ENCODE measurements at places on chromosomes 5 and 9.

DNA sequence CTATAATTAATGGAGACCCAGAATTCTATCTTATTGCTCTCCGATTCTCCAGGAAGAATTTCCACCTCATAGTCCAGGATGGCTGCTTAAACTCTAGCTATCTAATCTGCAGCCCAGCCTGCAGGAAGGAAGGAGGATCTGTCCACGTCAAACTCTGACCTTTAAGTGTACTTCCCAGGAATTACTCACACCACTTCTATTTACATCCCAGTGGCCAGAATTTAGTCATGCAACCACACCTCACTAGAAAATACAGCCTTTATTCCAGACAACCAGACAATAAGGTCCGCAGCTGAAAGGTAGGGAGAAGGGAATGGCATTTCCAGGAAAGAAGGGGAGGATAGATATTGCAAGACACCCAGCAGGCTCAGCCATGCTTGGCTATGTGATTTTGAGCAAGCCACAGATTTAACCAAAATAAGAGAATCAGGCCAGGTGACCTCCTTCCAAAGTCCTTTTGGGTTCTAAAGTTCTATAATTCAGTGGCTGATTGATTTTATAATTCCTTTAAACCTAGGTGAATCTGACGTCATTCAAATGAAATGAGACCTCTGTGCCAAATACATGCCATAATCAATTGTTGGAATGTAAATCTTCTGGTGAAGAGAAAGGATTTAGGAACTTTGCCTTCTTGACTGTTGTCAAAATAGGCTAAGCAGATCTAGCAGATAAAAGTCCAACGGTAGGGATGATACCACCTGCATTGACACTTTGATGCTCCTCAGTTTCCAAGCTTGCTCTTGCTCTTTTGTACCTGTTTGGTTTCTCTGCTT, 3.7 kb upstream of the DENND1A start:
- DNase-seq: no peak

DNA sequence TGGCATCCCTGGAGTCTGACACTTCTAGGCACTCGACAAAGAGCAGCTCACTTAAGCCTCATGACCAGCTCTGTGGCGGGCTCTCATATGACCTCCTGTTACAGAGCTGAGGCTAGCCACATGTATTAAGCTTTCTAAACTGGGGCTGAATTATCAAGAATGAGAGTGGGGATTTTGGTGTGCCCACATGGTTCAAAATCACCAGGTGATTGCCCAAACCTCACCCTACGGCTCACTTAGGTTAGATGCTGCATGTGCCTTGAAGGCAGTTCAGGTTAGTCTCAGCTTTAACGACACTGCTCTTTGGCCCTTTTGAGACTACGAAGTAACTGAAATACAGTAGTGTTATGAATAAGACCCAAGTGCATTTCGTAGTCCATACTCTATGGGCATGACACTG, 39.4 kb upstream of the SMIM32 start:
- no peak for DNase-seq

DNA sequence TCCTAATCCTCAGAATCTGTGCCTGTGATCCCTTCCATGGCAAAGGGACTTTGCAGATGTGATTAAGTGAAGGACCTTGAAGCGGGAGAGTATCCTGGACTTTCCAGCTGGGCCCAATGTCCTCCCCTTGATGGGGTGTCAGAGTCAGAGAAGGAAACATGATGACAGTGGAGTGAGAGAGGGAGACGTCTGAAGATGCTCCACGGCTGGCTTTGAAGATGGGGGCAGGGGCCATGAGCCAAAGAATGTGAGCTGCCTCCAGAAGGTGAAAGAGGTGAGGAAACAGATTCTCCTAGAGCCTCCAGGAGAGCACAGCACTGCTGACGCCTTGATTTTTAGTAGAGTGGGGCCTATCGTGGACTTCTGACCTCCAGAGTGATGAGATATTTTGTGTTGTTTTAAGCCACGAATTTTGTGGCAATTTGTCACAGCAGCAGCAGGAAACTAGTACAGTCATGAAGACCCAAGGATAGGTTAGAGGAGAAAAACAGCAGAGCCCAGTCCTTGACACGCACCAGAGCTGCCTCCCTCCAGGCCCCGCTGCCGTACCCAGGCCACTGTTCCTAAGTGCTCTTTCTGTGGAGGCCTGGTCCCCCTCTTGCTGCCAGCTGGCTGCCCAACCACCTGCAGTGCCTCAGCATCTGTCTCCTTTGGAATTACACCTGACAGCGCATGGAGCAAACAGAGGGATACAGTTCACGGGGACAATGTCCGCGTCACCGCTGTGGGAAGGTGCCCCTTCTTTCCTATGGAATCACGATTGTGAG, 78.1 kb downstream of the MACROH2A1 start:
- DNase-seq: no peak

DNA sequence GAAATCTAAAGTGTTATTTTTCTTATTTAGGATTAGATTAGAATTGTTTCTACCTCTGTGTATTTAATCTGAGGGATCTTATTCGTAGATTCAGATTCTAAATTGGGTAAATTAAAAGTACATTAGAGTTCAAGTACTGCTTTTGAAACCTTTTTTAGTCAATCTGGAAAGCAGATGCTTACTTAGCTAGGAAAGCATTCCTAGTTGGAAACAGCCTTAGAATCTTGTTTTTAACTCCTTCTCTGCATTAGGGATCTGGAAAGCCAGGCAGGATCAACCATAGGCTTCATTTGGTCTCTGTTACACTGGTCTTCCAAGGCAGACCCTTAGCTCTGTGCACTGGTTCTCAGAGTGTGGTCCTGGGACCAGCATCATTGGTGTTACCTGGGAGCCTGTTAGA, 247.4 kb downstream of the NR3C1 start:
- DNase-seq: no peak

GRCh38 chr9:125467116-125467740, 205.6 kb downstream of the GAPVD1 start:
- no peak for DNase-seq

DNA sequence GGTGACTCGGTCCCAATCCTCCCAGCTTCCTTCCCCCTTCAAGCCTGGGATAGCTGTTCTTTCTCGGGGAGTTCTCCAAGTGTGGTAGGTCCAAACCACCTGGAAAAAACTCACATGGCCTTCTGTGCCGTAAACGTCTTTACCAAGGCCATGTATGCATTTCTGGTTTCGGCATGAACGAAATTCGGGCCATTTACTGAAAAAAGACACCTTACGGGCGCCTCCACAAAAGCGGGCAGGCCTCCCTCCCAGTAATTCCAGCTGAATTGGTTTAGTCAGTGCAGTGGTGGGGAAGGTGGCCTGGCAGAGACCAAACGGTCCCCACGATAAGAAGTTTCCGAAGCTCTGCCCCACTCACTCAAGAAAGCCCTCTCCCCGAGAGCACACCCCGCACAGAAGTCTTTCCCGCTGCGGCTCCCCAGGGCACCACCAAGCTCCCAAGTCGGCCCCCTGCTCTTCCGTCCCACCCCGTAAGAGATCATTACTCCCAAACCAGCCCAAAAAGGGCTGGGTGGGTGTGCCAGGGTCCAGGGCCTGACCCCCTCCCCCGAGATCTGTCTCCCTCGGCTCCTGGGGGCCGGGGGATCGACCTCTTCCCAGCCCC, 86.3 kb upstream of the MELK start:
- DNase-seq: no peak

DNA sequence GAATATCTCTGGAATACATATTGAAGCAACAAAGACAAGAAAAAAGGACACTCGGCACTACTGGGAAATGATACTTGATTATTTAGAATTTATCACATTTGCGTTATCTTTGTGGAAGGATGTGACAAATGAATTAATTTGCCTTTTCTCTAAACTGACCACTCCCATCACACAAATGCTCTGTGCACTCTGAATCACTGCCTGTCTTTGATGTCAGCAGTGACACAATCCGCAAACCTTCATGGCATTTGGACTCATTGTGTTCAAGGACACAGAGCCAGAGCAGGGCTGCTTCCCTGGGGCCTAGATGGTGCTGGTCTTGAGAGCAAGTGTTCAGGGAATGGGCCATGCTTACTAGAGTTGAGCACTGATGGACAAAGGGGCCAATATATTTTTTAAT, 4.9 kb upstream of the KIF4B start:
- DNase-seq: no peak

DNA sequence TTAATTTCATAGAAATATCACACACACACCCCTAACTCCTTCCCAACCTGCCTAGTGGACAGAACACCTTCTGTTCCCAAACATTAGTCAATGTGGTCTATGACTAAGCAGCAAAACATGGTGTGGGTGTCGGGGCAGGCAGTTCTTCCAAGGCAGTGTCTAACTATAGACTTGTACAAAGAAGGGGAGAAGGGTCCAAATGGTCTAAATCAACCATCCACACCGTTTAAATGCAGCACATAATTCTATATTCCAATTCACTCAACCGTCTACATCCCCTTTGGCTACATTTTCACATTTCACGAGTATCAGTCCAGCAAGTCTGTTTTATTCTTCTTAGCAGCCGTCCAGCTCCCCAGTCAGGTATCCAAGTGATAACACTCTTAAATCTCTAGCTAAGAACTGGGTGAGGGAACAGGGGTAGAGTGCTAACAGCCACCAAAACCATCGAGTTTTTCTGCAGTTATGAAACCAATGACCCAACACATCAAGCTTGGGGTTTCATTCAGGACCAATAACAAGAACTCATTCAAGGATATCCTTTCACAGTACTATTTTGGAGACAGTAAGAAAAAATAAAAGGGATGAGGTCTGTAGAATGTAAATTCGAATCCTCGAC, 3.3 kb downstream of the ZNF608 start:
- no peak for DNase-seq

DNA sequence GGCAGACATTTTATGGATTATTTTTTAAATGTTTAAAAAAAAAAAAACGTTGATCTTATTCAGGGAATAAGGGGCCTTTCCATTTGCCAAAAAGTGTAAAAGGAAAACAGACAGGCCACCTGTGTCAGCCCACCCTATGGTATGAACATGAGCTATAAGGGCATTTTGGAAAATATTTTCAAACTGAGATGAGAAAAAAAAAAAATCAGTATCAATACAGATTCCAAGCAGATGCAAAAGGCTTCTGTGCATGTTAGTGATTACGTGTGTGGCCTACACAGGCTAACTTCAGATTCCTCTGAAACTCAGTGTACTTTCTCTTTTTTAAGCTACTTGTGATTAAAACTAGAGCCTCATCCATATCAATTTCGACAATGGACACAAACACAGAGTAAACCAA, 189.9 kb downstream of the BNC2 start:
- DNase-seq: no peak

GRCh38 chr9:129469188-129469987, 151.5 kb downstream of the C9orf50 start:
- DNase-seq: no peak

DNA sequence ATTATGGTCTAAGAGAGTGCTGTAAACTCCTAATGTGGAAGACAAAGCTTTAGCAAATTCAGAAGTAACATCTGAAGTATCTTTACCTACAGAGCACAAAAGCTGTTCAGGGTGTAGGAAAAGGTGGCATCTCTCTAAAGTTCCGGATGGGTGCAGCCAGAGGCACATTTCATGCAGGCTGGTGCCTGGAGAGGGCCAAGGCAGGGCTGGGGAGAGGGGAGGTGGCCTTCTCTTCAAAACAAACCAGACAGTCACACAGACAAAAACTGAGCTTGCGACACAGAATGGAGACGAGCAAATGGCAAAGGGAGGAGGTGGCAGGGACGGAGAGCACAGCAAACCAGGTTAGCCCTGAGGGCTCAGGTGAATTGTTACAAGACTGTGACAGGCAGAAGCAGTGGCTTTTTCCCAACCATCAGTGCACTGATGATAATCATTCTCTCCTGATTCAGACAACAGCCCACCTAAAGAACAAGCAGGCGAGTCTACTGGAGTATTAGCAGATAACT, 121.5 kb upstream of the PCA3 start:
- DNase-seq: no peak

DNA sequence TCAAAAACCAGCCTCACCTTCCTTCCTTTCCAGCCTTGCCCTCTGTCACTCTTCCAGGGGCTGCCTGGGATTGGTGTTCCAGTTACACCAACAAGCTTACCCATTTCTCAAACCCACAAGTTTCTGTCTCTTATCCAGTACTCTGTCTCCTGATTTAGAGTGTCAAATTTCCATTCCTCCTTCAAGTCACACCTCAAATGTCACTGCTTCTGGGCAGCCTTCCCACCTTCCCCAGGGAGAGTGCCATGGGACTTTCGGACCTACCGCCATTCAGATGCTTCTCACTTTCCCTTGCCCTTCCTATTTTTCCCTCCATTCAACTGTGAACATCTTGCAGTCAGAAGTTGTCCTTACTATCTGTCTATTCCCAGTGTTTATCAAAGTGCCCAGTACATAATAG, 2.0 kb upstream of the GRXCR2 start:
- no peak for DNase-seq

GRCh38 chr5:148443998-148444397, 60.2 kb downstream of the FBXO38 start:
- DNase-seq: peak; percentile 53

DNA sequence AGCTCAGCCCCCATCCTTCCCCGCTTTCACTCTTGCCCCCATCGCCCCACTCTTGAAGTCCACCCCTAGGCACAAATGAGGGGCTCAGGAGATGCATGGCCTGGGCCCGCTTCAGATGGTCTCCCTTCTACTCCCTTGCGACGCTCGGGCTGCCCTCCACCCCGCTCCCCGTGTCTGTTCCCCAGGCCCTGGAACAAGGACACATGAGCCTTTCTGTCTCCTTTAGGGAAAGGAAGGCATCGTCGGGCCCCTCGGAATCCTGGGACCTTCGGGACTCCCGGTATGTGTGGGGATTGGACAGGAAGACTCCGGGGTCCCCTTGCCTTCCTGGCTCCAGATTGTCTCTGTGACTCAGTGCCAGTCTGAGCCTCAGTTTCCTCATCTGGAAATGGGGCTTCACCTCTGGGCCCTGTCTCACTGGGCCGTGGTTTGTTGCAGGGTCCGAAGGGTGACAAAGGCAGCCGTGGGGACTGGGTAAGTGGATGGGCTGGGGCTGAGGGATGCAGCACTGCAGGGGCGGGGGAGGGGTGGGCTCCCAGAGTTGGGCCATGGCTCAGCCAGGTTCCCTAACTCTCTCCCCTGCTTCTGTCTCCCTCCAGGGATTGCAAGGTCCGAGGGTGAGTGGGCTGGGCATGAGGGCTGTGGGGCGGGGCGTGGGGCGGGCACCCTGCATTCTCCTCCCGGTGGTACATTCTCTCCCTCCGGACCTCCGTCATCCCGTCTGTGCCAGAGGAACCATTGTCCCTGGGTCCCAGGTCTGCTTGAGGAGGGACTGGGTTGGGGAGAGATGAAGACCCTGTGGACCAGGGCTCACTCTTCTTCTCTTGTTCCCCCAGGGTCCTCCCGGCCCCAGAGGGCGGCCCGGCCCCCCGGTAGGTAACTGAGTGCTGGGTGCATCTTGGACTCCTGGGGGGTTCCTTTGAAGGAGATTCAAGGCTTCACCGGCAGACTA, 21.8 kb upstream of the ORM1 start:
- DNase-seq: no peak

- DNase-seq: no peak
Measured at GRCh38 chr5:170131235-170131634, 25.5 kb downstream of the FOXI1 start.

- DNase-seq: no peak
Measured at GRCh38 chr5:151186538-151186937, 29.0 kb upstream of the ANXA6 start.
